Spinal cord (tissue), 10 donors: ENCODE measurements at places on chromosomes 7 and 10.

DNA sequence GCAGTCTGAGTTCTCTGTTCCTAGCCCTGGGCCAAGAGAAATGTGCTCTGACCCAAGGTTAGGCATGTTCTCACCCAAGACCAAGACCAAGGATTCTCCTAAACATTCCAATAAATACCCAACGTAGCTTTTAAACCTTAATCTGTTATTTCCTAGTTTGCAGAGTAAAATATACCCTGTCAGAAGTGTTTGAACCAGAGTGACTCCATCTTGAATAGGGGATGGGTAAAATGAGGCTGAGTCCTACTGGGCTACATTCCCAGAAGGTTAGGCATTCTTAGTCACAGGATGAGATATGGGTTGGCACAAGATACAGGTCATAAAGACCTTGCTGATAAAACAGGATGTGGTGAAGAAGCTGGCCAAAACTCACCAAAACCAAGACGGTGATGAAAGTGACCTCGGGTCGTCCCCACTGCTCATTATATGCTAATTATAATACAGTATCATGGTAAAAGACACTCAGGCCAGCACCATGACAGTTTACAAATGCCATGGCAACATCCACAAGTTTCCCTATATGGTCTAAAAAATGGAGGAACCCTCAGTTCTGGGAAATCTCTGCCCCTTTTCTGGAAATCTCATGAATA, 27.7 kb downstream of the PLXNA4 start:
- DNase-seq, result no peak

DNA sequence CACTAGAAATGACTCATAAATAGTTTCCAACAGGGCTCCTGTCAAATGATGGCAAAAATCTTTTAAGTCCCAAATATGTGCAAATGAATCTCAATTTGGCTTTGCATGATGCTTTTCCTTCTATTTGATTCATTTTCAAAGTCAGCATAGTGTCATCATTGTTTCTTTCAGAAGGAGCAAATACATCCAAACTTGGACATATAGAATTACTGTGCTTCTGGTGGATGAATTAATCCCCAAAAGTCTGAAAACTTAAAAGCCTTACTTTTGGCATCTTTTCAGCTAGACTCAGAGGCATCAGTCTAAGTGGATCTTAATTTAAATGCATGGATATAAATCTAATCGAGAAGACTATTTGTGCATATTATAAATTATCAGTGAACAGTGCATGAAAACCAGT, 578.1 kb upstream of the FZD8 start:
- DNase-seq, result no peak

GRCh38 chr10:49662169-49662830, 17.2 kb upstream of the C10orf53 start:
- no peak for DNase-seq

- DNase-seq, result no peak
Observed at GRCh38 chr7:28587211-28587610, 174.9 kb downstream of the CREB5 start.

DNA sequence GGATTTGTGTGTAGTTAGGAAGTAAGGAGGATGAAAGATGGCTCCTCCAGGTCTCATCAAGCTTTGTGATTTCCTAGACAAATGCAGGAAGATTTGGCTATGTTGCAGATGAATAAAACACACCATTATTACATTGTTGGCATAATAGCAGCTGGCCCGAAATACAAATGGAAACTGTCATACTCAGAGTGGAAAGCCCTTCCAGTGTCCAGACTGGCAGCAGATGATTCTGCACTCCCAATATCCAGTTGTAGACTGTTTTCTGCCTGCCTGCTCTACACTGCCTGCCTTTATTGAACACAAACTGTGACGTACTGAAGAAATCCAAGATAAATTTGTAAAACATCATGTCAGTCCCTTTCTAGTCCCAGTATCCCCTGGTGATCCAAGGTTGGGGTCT, 99.7 kb upstream of the FZD1 start:
- DNase-seq, result peak; percentile 14

- DNase-seq, result no peak
Observed at GRCh38 chr7:94301024-94301586, 93.6 kb upstream of the COL1A2 start.

DNA sequence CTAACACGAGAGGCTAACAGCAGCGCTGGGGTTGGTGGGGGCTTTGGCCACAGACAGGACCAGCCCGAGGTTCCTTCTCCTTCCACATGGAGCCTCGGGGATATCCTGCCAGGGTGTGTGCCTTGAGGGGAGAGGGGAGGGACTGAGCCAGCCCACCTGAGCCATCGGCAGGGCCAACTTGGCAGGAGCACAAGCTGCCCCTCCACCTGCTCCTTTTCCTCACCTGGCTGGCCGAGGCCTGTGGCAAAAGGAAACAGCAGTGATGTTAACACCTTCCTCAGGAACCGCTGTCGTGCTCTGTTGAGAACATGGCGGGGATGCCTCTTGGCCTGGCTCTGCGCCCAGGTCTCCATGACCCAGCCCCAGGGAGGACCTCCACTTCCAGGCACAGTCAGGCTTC, 255.1 kb upstream of the PPP2R2D start:
- no peak for DNase-seq

- DNase-seq, result no peak
Observed at GRCh38 chr10:100970076-100970913, 991 bp downstream of the SEMA4G start.

DNA sequence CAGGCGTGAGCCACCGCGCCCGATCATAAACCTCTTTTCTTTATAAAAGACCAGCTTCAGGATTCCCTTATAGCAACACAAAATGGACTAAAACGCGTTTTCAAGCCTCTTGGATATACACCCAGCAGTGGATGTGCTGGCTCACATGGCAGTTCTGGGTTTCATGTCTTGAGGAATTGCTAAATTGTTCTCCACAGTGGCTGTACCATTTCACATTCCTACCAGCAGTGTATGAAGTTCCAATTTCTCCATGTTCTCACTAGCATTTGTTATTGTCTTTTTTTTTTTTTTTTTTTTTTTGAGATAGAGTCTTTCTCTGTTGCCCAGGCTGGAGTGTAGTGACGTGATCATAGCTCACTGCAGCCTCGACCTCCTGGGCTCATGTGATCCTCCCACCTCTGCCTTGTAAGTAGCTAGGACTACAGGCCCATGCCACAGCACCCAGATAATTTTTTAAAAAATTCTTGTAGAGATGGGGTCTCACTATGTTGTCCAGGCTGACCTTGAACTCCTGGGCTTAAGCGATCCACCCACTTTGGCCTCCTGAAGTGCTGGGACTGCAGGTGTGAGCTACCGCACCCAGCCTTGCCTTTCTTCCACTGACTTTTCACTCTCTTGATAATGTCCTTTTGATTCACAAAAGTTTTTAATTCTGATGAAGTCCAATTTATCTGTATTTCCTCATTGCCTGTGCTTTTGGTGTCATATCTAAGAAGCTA, 17.4 kb downstream of the TECPR1 start:
- no peak for DNase-seq

GRCh38 chr7:38066391-38066790, 111.7 kb upstream of the STARD3NL start:
- no peak for DNase-seq

GRCh38 chr7:121306565-121306964, 22.2 kb upstream of the WNT16 start:
- DNase-seq, result no peak

DNA sequence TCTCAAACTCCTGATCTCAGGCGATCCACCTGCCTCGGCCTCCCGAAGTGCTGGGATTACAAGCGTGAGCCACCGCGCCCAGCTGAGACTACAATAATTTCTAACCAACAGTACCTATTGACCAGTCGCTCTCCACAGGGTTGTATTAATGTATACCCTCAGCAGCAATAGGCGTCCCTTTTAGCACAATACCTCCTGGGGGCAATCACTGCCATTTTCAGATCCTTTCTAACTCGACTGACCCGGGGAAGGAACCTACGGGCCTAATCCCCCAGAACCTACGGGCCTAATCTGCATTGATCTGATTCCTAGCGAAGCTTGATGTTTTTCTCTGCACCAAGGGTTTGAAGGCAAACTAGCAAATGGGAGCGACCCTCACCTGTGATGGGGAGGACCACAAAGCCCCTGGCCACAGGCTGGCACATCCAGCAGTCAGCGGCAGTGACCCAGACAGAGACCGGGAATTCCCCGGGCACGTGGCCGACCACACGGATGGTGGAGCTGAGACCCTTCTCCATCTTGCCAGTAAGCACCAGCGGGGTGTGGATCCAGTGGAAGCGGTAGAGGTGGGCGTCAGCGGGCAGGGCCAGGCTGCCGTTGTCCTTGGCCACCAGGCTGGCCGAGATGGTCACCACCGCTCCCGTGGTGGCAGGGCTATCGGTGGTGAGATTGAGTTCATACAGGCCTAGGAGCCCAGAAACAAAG, 6.9 kb downstream of the TMEM130 start:
- DNase-seq, result no peak

DNA sequence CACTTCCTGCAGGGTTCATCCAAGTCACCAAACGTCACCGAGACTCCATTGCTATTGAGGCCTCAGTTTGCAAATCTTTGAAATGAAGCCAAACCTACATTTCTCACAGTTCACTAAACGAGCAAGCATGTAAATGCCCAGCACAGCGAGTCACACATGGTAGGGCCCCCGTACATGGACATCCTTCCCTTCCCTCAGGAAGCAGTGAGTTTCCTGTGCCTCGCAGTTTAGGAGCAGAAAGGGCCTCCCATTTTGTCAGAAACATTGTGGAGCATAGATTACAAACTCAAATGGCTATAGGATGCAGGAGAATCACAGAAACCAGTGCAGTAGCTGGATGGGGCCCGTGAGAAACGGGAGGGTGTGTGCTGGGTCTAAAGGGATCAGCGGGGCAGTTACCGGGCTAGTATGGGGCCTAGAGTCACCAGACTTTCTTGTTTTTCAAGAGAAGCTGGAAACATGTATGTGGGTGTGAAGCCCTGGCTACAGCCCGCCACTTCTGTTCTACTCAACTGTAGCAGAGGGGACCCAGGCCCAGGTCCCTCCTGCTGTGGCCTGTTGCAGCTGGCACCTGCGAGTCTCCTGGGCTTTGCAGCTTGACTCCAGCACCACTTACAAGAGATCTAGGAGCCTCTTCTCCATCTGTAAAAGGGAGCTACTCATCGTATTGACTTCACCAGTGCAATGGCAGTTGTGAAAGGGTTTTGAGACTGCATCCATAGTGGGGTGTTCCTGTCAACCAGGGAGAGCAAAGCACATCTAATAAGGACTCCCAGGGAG, 14.2 kb upstream of the SLC18A3 start:
- no peak for DNase-seq

DNA sequence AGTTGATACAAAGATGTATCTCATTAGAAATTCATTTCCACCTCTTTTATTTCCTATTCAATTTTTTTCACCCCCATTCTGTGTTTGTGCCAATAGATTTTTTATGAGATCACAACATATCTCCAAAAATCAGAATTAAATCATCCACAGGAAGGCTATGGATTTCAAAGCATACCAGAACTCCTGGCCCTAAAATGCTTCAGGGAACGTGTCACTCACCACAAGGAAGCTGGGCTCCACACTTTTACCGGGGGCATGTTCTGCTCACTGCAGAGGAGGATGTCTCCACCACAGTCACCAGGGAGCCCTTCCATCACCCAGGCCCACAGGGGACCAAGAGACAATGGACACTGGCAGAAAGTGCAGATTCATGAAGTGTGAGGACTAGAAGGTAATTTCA, 456.8 kb downstream of the KCNMA1 start:
- DNase-seq, result no peak
